ENCODE measurements at places on chromosomes 7 and 10. TPM values are rescaled to one million over a fixed set of nuclear protein-coding genes. Genes with fewer than 3 reads are reported as not detected.

Gene PBLD
- 1.2 TPM for total RNA-seq

Gene SPDYE2B
- not detected for total RNA-seq

Gene LRIT1
- total RNA-seq, result not detected

Gene OR6B1
- not detected for total RNA-seq

Gene AP5Z1
- total RNA-seq, result 47.8 TPM

Gene TMEM273
- total RNA-seq, result 60.2 TPM

Gene MORN4
- 3.1 TPM for total RNA-seq

Gene LGI1
- not detected for total RNA-seq

Gene SDHAF3
- 36.3 TPM for total RNA-seq

Gene PITX3
- total RNA-seq, result not detected

Gene TOMM7
- total RNA-seq, result 318 TPM

Gene SPDYE16
- total RNA-seq, result 0.20 TPM

Gene LIPF
- total RNA-seq, result not detected

Gene GJD4
- not detected for total RNA-seq

Gene ZNF425
- 1.4 TPM for total RNA-seq

Gene SFMBT2
- total RNA-seq, result 18.3 TPM

Gene ASZ1
- not detected for total RNA-seq

Gene ODAD2
- total RNA-seq, result 0.20 TPM

Gene MEOX2
- total RNA-seq, result not detected

Gene WNT2
- not detected for total RNA-seq

Gene CALHM1
- total RNA-seq, result not detected

Gene WNT8B
- total RNA-seq, result not detected

Gene SYCE1
- total RNA-seq, result 1.5 TPM

Gene DLD
- 121 TPM for total RNA-seq

Gene CFTR
- not detected for total RNA-seq

Gene MYO1G
- total RNA-seq, result 374 TPM

Gene SPDYE8
- not detected for total RNA-seq

Gene SDK1
- 0.04 TPM for total RNA-seq

Gene ASB10
- total RNA-seq, result not detected

Gene TIMM23
- 96.4 TPM for total RNA-seq

Gene COL28A1
- total RNA-seq, result not detected

Gene SMIM30
- total RNA-seq, result 52.4 TPM

Gene INHBA
- total RNA-seq, result not detected

Gene ZC3HAV1
- 92.8 TPM for total RNA-seq

Gene PLEKHA1
- total RNA-seq, result 16.8 TPM

Gene ACSL5
- 53.7 TPM for total RNA-seq

Gene MET
- total RNA-seq, result 4.3 TPM

Gene OR2A5
- total RNA-seq, result not detected

Gene ZNF727
- total RNA-seq, result 0.18 TPM

Gene CFAP69
- total RNA-seq, result 0.53 TPM

Gene FRMD4A
- total RNA-seq, result 2.1 TPM

Gene CDC14C
- total RNA-seq, result not detected

Gene HIPK2
- total RNA-seq, result 21.2 TPM

Gene CUBN
- total RNA-seq, result 0.92 TPM

Gene CLEC2L
- total RNA-seq, result not detected

Measured in CD8-positive, alpha-beta memory T cell (primary cell).